ENCODE measurements at places on chromosomes 5 and 9.

- H3K27me3 ChIP-seq: no peaks in the 10 kb centered on the region
- no peak overlapping the region for H3K27ac ChIP-seq
- no peak overlapping the region for H3K4me3 ChIP-seq
Measured at GRCh38 chr9:109329638-109330258, 8.9 kb upstream of the EPB41L4B start.

- no peaks in the 10 kb centered on the region for H3K36me3 ChIP-seq
- H3K4me3 ChIP-seq: no peak overlapping the region
- no peak for DNase-seq
- H3K27me3 ChIP-seq: no peaks in the 10 kb centered on the region
- no peak overlapping the region for H3K27ac ChIP-seq
- no peaks in the 10 kb centered on the region for H3K4me1 ChIP-seq
Measured at GRCh38 chr5:78597974-78598371, 50.6 kb downstream of the LHFPL2 start.

DNA sequence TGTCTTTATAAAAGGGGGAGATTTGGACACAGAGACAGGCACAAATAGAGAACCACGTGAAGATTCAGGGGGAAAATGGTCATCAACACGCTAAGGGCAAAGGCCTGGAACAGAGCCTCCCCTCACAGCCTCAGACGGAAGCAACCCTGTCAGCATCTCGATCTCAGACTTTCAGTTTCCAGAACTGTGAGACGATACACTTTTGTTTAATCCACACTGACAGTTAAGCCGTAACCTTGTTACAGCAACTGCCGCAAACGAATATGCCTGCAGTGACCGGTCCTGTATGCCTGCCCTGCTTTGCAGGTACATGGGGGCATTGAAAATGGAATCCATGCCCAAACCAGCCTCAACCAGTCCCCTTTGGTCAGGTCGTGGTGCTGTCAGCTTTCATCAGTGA lies 139.5 kb downstream of the ATPSCKMT start:
- H3K36me3 ChIP-seq: no peaks in the 10 kb centered on the region
- no peak overlapping the region for H3K27ac ChIP-seq
- no peak overlapping the region for H3K4me3 ChIP-seq
- no peak for DNase-seq
- H3K27me3 ChIP-seq: no peaks in the 10 kb centered on the region

DNA sequence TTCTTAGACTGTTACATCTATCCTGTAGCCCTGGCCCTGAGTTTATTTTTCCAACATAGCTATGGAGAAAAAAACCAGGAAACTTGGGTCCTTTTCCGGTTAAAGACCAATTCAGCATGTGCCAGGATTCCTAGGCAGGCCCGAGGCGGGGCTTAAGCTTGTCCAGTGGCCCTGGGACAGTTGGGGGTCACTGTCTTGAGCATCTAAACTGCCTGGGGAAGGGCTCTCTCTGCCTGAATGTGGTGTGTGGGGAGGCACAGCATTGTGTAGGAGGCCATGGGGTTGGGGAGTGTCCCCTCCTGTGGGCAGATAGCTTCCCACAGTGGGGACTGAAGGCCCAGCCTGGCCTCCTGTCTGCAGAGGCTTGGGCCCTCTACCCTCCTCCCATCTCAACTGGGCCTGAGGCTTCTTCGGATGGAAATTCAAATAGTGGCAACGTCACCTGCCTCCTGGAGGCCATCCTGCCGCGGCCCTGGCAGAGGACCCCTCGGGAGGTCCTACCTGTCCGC lies 88.8 kb downstream of the PHF2 start:
- H3K36me3 ChIP-seq: peaks cover 38% of the 10 kb centered on the region
- no peak for DNase-seq
- H3K27me3 ChIP-seq: no peaks in the 10 kb centered on the region
- H3K4me3 ChIP-seq: no peak overlapping the region
- no peak overlapping the region for H3K27ac ChIP-seq
- H3K4me1 ChIP-seq: no peaks in the 10 kb centered on the region

DNA sequence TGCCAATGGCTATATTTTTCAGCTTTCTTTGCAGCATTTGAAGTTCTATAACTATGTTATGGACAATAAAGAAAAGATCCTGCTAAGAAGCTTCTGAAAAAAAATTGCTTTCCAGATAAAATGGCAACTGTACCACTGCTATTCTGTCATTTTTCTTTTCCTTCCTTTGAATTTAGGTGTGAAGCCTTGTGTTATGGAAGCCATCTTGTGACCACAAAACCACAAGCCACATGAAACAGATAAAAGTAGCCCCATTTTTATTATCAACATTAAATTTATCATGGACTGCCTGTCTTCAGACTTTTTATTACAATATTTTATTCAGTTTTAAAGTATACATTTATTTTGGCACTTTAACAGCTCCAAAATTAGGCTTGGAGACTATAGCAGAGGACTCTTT lies 289.9 kb upstream of the ACTBL2 start:
- DNase-seq: no peak
- H3K4me3 ChIP-seq: no peak overlapping the region
- no peaks in the 10 kb centered on the region for H3K4me1 ChIP-seq
- H3K27ac ChIP-seq: no peak overlapping the region
- H3K36me3 ChIP-seq: no peaks in the 10 kb centered on the region

DNA sequence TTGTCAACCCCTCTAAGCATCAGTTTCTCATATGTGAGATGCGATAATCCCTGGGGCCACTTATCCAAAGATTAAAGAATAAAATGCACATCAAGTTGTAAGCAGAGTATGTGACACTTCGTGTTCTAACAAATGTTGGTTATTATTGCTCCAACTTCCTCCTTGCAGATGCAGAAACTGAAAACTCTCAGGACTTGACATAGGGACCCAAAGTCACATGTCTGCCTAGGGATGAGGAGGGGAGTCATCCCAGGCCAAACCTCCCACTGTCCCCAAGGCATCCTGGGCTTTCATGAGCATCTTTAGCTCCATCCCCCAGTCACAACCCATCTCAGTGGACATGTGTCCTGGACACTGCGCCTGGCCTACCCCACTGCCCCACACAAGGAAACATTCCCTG lies 27.5 kb upstream of the SYK start:
- H3K27me3 ChIP-seq: peaks cover 3% of the 10 kb centered on the region
- H3K4me1 ChIP-seq: no peaks in the 10 kb centered on the region
- H3K4me3 ChIP-seq: no peak overlapping the region
- H3K36me3 ChIP-seq: no peaks in the 10 kb centered on the region

DNA sequence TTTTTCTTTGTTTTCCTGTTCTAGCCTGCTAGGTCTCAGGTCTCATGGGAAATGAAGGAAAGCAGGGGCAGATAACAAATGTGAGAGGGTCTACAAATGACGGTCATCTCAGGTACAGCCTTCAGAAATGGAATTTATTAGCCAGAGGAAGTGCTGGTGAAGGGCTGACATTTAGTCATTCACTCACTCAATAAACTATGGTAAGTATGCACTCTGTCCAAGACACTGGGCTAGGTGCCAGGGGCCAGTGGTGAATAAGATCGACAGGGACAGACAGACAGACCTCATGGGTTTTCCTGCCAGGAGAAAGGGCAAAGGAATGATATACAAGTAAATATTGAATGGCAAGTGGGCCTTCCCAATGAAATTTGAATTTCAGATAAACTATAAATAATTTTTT lies 6.3 kb downstream of the PDE6A start:
- no peaks in the 10 kb centered on the region for H3K36me3 ChIP-seq
- H3K27me3 ChIP-seq: no peaks in the 10 kb centered on the region

DNA sequence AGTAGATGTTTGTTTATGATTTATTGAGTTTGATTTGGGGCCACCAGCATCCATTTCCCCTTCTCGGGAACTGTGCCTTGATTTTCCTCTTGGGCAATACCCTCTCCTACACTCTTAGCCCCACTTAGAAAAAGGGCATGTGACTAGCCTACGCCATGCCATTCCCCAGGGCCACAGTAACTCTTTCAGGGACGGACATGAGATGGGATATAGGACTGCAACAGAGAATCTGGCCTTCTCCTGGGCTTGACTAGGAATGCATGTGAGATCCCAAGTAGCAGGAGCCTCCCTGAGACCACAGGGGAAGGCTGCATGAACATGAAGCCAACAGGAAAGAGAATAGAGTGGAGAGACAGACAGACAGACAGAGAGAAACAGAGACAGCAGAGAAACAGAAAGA lies 30.7 kb upstream of the SPARC start:
- no peak overlapping the region for H3K27ac ChIP-seq
- H3K27me3 ChIP-seq: no peaks in the 10 kb centered on the region
- H3K4me1 ChIP-seq: no peaks in the 10 kb centered on the region

- DNase-seq: no peak
- H3K27ac ChIP-seq: no peak overlapping the region
- H3K4me1 ChIP-seq: no peaks in the 10 kb centered on the region
- H3K4me3 ChIP-seq: no peak overlapping the region
Measured at GRCh38 chr9:89564346-89564878, 40.4 kb upstream of the GADD45G start.

- DNase-seq: no peak
- H3K4me1 ChIP-seq: no peaks in the 10 kb centered on the region
- no peak overlapping the region for H3K4me3 ChIP-seq
- peaks cover 13% of the 10 kb centered on the region for H3K36me3 ChIP-seq
Measured at GRCh38 chr5:43631182-43631910, 28.4 kb downstream of the NNT start.

DNA sequence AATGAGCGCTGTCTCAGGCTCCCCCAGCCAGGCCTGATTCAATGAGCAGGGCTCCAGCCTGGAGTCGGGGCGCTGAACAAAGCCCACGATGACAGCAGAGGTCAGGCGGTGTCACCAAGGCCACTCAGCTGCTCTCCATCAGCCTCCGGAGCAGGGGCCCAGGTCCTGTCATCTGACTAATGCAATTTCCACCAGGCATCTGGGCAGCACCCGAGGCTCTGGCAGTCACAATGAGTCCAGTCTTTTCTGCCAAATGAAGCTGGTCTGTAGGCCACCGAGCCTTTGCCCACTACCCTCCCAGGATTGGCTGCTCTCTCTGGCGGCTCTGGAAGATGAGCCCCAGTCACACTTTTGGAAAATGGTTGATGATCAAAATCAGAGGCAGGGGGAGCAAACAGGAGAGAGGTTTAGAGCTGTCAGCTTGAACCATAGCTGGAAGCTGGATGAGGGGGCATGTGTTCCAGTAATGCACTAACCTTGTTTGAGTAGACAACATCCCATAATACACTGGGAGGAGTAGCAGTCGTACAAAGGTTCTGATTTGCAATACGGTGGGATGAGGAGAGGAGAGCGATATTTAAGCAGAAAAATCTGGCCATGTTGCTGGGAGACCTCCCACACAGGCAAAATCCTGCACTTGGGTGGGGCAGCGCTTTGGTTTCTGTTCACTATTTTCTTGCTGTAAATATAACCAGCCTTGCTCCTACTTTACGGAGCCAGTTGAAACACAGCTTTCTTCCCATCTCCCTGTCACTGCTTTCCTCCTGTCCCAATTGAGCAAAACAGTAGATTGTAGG lies 306.4 kb upstream of the PANK3 start:
- no peaks in the 10 kb centered on the region for H3K36me3 ChIP-seq
- no peaks in the 10 kb centered on the region for H3K27me3 ChIP-seq
- H3K4me3 ChIP-seq: no peak overlapping the region
- no peak for DNase-seq
- no peaks in the 10 kb centered on the region for H3K4me1 ChIP-seq

DNA sequence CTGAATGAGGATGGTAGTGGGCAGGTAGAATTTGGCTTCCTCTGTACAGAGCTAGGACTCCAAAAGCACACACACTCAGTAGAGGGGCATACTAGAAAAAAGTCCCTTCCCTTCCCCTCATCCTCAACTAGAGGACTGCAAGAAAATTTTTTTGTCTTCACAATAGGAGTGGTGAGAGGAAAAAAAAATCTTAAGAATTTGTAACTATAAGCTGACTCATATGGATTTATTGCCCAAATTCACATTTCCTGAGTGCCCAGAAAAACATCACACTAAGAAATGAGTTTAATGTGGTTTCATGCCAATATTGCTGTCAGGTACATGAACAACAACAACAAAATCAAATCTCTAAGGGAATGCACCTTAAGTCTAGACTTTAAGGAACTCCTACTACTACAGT lies 43.7 kb downstream of the RANBP6 start:
- H3K36me3 ChIP-seq: peaks cover 24% of the 10 kb centered on the region
- H3K4me3 ChIP-seq: no peak overlapping the region
- no peak for DNase-seq
- H3K27ac ChIP-seq: no peak overlapping the region

DNA sequence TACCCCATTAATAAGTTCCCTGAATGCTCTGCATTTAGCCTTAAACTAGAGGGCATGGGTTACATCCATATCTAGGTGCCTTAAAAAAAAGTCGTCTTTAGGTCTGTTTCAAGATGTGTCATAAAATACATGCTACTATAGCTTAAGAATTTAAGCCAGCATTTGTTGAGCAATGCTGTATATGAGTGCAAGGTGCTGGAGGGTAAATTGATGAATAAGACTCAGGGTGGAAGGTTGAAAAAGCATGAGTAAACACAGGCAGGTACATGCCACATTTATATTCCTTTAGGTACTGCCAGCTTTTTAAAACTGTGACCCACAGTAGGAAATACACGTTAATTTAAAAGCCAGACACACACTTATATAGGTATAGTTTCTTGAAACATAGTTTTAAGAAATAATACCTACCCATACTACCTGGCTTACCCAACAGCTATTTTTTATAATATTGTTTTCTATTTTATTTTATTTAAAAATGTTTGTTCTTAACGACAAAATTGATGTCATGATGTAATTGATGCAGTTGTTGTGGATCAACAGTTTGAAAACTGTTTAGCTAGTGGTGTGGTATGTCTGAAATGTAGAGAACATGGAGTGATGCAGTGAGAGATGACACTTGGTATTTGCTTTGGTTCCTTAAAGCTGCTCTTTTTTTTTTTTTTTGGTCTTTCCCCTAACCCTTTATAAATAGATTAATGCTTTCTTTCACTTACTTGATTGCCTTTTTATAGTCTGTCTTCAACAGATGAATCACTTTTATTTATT lies 3.9 kb downstream of the HMGCR start:
- H3K27me3 ChIP-seq: no peaks in the 10 kb centered on the region
- peaks cover 4% of the 10 kb centered on the region for H3K4me1 ChIP-seq
- H3K27ac ChIP-seq: no peak overlapping the region
- H3K36me3 ChIP-seq: peaks cover 9% of the 10 kb centered on the region
- DNase-seq: no peak

- no peak overlapping the region for H3K4me3 ChIP-seq
- no peaks in the 10 kb centered on the region for H3K36me3 ChIP-seq
- no peak for DNase-seq
- no peaks in the 10 kb centered on the region for H3K4me1 ChIP-seq
- H3K27me3 ChIP-seq: no peaks in the 10 kb centered on the region
- H3K27ac ChIP-seq: no peak overlapping the region
Measured at GRCh38 chr5:3119435-3119834, 368.0 kb upstream of the IRX2 start.

- H3K36me3 ChIP-seq: no peaks in the 10 kb centered on the region
- no peak overlapping the region for H3K27ac ChIP-seq
- no peak for DNase-seq
- no peak overlapping the region for H3K4me3 ChIP-seq
- no peaks in the 10 kb centered on the region for H3K4me1 ChIP-seq
Measured at GRCh38 chr5:51821697-51822096, 438.4 kb downstream of the ISL1 start.

- no peak overlapping the region for H3K27ac ChIP-seq
- no peak for DNase-seq
- no peak overlapping the region for H3K4me3 ChIP-seq
Measured at GRCh38 chr9:28779243-28779642, 1206.0 kb upstream of the C9orf72 start.
